ENCODE measurements at places on chromosomes 13 and 19. TPM values are rescaled to one million over a fixed set of nuclear protein-coding genes. Genes with fewer than 3 reads are reported as not detected.

TPTE2 gene
- not detected for total RNA-seq

TRPC4 gene
- total RNA-seq: 6.3 TPM

NBEA gene
- 4.0 TPM for total RNA-seq

SOX1 gene
- total RNA-seq: not detected

TRPM4 gene
- total RNA-seq: 8.8 TPM

C1QTNF9 gene
- total RNA-seq: not detected

SH3GL1 gene
- 137 TPM for total RNA-seq

FGF22 gene
- total RNA-seq: not detected

ZSCAN1 gene
- not detected for total RNA-seq

TNNT1 gene
- 2.8 TPM for total RNA-seq

ZNF492 gene
- total RNA-seq: not detected
